NCI-H1694 treated with DMSO at 0.1 percent for 48 hours (cell line): ENCODE measurements at places on chromosomes 6 and 20.

- no peak for DNase-seq
Measured at GRCh38 chr20:3494218-3494617, 23.4 kb downstream of the ATRN start.

GRCh38 chr6:4434655-4435054 lies 299.3 kb upstream of the ECI2 start:
- DNase-seq = no peak

DNA sequence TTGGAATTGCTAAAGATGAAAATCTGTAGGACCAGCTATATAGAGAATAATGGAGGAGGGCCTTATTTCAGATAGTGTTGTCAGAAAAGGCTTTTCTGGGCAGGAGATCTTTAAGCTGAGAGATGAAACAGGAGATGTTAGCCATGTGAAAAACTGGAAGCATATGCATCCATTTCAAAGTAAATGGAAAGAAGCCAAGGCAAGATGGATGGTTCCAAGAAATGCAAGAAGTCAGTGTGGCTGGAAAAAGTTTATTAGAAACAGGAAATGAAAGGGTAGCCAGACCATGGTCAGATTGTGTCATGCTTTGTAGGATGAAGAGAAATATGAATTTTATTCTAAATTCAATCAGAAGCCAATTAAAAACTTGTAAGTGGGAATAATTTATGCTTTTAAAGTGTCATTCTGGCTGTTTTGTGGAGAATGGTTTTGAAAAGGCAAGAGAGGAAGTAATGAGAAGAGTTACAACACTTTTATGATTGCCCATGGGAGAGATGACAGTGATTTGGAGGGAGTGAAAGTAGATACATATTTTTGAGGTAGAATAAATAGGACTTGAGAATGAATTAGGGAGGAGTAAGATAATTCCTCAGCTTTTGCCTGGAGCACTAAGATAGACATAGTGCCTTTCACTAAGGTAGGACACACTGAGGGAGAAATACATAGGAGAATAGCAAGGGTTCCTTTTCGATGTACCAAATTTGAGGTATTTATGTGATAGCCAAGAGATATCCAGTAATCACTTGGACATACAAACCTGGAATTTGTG lies 620.1 kb downstream of the HTR1B start:
- no peak for DNase-seq

GRCh38 chr6:113995634-113996033 lies 24.7 kb upstream of the HDAC2 start:
- DNase-seq = peak; percentile 88

DNA sequence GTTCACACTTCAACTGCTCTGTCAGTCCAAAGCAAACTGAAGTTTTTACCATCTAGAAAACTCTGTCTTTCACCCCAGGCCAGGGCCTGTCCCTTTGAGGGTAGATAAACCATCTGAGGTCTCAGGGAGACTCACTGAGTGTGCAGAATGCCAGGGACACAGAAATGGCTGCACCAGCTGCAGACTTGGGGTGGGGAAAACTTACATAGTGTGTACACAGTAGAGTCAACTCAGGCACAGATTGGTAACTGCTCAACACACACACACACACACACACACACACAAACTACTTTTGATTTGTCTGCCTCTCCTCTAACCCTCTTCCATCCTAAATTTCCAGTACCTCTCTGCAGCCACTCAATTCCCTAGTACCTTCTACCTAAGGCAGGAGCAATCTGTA lies 374.9 kb upstream of the JAG1 start:
- DNase-seq = no peak

GRCh38 chr20:57195023-57195422 lies 71.4 kb downstream of the BMP7 start:
- no peak for DNase-seq

DNA sequence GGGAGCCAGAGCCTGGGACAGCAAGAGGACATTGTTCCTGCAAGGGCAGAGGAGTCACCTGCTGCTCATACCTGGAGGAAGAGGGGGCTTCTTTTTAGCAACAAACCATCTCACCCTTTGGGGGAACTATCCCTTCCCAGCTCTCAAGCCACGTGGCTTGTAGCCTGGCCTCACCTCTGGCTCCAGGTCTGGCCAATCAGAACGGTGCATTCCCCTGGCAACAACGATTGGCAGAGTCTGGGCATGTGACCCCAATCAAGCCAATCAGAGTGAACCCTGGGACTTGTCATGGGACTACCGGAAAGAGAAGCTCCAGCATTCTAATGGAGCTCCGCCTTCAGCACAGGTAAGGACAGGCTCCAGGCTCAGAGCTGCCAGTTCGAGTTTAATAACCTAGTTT lies 33.6 kb downstream of the KCNB1 start:
- DNase-seq = no peak

- no peak for DNase-seq
Measured at GRCh38 chr20:32828029-32828680, 8.4 kb downstream of the MAPRE1 start.

- DNase-seq = peak; percentile 11
Measured at GRCh38 chr20:47727170-47727880, 58.0 kb downstream of the SULF2 start.

- DNase-seq = no peak
Measured at GRCh38 chr6:11432713-11433450, 104.7 kb upstream of the TMEM170B start.
